NCI-H2171 (cell line): ENCODE measurements at places on chromosomes 4 and X.
A peak's percentile ranks its signal among the peaks of the same experiment; 100 is the strongest.

GRCh38 chr4:52263607-52264006 is 212.5 kb downstream of the SPATA18 start:
- DNase-seq: peak; percentile 2

GRCh38 chrX:72604705-72605104 is 32.1 kb upstream of the HDAC8 start:
- DNase-seq: no peak

DNA sequence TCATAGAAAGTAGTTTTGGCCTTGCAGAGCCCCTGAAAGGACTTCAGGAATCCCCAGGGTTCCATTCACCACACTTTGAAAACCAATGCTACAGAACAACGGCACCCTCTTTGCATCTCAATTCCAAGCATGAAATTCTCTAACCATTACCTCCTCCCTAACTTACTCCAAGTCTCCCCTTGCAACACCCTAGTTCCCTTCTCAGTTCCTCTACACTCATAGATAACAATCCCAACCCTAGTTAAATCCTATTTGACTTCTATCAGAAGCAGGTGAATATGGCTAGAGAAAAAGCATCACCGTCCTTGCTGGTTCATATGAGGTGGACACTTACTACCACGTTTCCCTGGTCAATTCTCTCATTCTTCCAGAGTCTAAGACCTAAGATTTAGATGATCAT is 2.4 kb downstream of the RCHY1 start:
- no peak for DNase-seq

- no peak for DNase-seq
Measured at GRCh38 chr4:118888666-118889311, at the start of gene SYNPO2. Gene SYNPO2 (plus strand): TSS chr4:118888854. CDS start chr4:118889037, 183 bp downstream.

- no peak for DNase-seq
Measured at GRCh38 chr4:34412233-34412632, 1832.1 kb downstream of the ARAP2 start.

DNA sequence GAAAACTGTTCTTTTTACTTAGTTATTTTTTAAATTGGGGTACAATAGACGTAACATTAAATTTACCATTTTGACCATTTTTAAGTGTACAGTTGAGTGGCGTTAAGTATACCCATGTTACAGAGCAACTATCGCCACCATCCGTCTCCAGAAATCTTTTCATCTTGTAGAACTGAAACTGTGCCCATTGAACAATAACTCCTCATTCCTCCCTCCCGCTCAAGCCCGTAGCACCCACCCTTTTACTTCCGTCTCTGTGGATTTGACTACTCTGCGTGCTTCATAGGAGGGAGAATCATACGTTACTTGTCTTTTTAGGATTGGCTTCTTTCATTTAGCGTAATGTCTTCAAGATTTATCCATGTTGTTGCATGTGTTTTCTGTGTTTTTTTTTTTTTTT is 55.3 kb downstream of the TMEM131L start:
- no peak for DNase-seq

- no peak for DNase-seq
Measured at GRCh38 chrX:19579485-19579884, 64.2 kb upstream of the MAP3K15 start.

- DNase-seq: no peak
Measured at GRCh38 chr4:41448934-41449333, 89.0 kb upstream of the LIMCH1 start.

GRCh38 chr4:89413518-89413917 is 105.9 kb upstream of the GPRIN3 start:
- no peak for DNase-seq

GRCh38 chr4:79025170-79025569 is 85.9 kb upstream of the PAQR3 start:
- no peak for DNase-seq

DNA sequence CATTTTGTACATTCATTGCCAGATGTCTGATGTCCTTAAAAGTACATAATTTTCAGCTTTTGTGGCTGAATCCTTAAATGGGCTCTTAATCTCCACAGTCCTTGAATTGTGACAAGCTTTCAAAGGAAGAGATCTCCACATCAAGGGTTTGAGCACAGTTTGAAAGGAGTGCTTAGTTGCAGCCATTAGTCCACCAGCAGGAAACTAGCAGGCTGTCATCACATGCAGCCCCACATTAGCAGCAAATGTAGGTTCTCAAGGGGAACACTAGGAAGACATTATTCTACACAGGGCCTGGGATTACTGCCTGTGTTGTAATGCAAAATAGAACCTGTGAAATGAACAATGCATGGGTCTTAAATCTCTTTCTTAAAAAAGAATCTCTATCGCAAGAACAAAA is 173.2 kb downstream of the CBLL2 start:
- DNase-seq: no peak

GRCh38 chrX:76029385-76029784 is 143.5 kb upstream of the PBDC1 start:
- no peak for DNase-seq

- no peak for DNase-seq
Measured at GRCh38 chrX:53704294-53704693, 17.8 kb upstream of the HUWE1 start.

- DNase-seq: no peak
Measured at GRCh38 chr4:110945600-110945999, 322.7 kb upstream of the PITX2 start.

DNA sequence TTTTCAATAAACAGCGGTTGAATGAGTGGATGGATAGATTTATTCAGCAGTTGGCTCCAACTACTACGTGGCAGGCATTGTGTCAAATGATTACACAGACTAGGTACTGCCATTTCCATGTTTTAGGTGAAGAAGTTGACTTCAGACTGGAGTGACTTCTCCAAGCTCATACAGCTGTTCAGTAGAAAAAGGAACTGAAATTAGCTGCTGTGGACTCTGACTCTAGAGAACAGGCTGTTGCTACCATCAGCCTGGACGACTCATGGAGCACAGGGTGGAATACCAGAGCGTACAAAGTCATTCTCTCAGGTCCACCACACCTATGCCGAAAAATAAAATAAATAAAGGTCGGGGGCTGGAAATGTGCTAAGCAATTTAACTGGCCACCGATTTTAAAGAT is 45.3 kb downstream of the TENM3 start:
- DNase-seq: no peak

DNA sequence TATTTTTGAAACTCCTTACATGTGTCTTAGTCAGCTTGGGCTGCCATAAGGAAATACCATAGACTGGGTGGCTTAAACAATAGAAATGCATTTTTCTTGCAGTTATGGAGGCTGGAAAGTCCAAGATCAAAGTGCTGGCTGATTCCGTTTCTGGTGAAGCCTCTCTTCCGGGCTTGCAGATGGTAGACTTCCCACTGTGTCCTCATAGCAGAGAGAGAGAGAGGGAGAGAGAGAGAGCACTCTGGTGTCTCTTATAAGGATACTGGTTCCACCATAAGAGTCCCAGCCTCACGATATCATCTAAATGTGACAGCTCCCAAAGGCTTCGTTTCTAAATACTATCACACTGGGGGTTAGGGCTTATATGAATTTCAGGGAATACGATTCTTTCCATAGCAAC is 39.7 kb downstream of the ENPEP start:
- DNase-seq: no peak

GRCh38 chr4:10072420-10073017 is 44.1 kb downstream of the WDR1 start:
- no peak for DNase-seq

- DNase-seq: no peak
Measured at GRCh38 chr4:53640576-53641453, 49.5 kb upstream of the LNX1 start.

GRCh38 chrX:16100673-16101072 is 22.7 kb upstream of the GRPR start:
- DNase-seq: no peak

- DNase-seq: no peak
Measured at GRCh38 chrX:31499109-31499508, 427.3 kb upstream of the FTHL17 start.
